ENCODE measurements at places on chromosomes 13 and 19.

GRCh38 chr19:31264041-31264778 lies 85.0 kb downstream of the TSHZ3 start:
- no peak for DNase-seq

DNA sequence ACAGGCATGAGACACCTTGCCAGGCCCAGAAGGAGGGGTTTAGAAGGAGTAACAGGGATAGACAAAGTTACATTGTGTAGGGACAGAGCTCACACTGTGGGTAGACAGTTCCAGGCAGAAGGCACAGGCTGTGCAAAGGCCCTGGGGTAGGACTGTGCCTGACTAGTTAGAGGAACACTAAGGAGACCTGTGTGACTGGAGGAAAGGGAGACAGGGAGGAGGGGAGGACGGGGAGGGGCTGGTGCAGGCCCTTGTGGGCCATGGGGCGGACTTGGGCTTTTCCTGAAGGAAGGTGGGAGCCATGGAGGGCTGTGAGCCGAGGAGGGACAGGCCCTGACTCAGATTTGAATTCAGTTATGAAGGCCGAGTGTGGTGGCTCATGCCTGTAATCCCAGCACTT lies 14.6 kb upstream of the GNA11 start:
- DNase-seq = no peak

DNA sequence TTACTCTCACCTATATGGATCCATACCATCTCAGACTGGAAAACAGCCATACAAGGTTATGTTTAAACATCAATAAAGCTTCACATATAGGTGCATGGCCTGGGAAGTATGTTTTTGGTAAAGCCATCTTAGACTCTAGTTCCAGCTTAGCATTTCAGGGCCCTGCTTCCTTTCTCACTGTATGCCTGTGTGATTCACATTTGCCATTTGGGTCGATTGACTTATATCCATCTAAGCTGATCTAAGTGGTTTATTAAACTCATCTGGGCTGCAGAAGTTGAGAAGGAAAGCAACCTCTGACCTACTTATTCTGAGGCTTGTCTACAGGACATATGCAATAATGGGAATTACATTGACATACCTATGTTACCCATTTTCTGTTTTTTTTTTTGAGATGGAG lies 33.5 kb downstream of the ZNF506 start:
- DNase-seq = no peak

- no peak for DNase-seq
These were observed 5.6 kb downstream of the ZAR1L start for GRCh38 chr13:32309312-32310133.

GRCh38 chr13:40368127-40368891 lies 298.1 kb downstream of the FOXO1 start:
- no peak for DNase-seq

GRCh38 chr19:31699421-31699820 lies 350.2 kb upstream of the TSHZ3 start:
- DNase-seq = no peak

GRCh38 chr19:29539131-29539530 lies 13.3 kb downstream of the VSTM2B start:
- no peak for DNase-seq

GRCh38 chr13:85828094-85828684 lies 29.0 kb upstream of the SLITRK6 start:
- DNase-seq = no peak

DNA sequence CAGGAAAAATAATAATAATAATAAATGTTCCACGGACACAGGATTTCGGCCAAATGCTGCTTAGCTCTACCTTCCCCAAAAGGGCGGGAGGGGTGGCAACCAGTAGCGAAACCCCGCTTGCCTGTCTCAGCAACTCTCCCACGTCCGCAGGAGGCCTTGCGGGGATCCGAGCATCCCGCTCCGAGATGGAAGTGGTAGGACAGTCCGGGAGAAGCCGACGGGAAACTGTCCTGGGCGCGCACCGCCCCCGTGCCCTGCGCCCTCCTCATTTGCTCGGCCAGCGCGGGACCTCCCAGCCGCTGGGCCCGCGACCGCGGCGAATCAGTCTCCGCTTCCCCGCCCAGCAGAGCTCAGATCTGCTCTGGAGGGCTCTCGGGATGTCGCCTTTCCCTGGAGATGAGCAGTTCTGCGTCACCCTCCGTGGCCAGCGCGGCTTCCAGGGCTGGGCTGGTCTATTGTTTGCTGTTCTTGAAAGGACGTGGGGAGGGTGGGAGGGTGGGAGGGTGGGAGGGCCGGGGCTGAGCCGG lies 48.9 kb upstream of the PABPC3 start:
- DNase-seq = no peak

DNA sequence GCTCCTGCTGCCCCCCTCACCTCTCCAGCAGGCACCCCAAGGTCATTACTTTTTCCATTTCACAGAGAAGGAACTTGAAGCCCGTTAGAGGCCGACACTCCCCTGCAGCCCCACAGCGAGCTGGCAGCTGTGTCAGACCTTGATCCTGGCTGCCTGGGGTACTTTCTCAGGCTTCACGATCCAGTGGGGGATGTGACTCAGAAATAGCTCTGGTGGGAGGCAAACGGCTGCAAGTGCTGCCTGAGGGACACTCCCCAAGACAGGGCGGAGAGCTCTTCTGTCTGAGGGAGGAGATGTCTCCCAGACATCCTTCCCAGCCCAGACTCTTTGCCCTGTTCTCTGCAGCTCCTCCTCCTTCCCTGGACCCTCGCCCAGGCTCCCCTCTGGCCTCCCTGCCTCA lies 4.8 kb downstream of the TSKS start:
- no peak for DNase-seq

DNA sequence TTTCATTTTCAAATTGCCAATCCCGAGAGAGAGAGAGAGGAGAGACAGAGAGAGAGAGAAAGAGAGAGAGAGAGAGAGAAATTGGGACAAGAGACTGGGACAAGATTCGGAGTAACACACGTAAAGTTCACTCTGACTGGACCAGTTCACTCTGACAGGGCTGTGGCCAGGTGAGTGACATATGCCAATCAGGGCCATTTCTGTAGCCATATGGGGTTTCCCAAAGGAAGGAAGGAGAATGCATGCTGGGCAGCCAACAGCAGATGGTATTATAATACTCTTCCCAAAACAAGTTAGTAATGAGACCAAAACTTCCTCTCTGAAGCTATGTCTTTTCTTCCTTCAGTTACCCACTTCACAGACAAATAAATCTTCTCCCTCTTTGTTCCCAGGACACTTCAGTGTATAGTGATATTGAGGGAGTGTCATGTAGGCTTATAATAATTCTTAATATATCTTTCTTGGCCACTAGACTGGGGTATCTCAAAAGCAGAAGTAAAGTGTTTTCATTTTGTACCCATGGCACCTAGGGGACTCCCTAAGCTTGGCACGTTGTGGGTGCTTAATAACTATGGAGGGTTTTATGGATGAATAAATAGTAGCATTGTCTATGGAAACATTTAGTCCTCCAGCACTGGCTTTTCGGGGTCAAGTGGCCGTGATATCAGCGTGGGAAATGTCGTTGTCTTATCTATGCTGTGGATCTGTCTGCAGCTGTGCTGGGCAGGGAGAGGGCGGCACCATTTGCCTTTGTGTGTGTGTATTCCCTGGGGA lies 51.6 kb downstream of the SERP2 start:
- no peak for DNase-seq

DNA sequence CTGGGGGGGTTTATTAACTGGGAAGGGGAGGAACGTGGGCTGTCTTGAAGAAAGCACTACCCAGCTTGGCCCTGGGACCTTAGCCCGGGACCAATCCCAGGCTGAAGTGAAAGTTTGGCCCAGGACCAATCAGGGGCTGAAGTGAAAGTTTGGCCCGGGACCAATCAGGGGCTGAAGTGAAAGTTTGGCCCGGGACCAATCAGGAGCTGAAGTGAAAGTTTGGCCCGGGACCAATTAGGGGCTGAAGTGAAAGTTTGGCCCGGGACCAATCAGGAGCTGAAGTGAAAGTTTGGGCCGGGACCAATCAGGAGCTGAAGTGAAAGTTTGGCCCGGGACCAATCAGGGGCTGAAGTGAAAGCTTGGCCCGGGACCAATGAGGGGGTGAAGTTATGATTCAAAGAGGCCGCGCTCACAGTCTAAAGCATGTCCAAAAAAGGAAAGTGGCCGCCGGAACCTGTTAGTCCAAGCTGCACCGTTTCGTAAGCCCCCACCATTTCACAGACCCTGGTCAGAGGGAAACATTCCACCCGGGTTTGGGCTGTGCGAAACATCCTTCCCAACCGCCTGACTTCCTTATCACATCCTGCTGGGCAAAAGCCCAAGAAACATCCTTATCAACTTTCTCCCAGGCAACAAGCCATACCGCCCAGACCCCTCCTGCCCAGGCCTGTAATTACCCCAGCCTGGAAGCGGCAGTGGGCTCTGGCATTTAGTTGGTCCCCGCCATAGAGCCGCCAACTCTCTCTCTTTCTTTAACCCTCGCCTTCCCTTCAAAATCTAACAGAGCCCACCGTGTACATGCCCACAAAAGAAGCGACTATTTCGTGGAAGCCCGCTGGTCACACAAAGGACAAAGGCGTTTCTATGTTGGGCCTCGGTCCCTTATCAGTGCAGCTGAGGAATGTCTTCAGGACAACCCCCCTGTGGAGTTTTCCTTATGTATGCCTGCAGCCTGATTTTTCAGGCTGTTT lies 1.1 kb downstream of the ZNF850 start:
- DNase-seq = peak; percentile 47

DNA sequence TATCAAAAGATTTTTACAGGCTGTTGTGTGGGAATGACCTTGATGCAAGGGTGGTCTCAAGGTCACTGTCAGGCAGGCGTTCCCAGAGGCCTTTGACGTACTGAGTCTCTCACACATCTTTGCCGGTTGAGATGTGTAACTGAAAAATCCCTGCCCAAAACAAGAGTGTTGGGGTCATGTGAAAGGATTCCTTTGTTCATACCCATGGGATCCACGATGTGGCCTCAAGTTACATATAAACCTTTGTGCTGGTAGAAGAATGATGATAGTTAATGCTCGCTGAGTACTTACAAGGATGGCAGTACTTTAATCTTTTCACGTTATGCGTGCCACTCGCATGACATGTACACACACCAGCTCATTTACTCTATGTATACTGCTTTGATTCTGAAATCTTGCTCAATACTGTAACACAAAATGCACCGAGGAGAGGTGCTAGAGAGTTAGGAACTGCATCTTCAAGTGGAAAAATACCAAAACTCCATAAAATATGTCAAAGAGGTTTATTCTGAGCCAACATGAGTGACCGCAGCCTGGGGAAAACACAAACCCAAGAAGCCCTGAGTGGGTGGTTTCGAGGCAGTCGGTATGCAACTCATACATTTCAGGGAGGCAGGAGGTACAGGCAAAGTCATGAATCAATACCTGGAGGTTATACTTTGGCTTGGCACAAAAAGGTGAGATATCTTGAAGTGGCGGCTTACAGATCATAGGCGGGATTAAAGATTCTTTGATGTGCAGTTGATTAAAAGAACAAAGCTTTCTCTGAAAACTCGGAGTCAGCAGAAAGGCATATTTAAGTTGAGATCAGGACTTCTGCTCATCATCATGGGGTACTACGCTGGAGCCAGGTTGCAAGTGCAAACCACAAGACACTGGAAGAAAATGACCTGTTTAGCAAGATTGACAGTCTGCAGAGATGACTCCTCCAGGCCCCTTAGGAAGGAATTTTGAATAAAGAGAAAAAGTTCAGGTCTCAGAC lies 87.4 kb upstream of the ARHGEF7 start:
- no peak for DNase-seq

DNA sequence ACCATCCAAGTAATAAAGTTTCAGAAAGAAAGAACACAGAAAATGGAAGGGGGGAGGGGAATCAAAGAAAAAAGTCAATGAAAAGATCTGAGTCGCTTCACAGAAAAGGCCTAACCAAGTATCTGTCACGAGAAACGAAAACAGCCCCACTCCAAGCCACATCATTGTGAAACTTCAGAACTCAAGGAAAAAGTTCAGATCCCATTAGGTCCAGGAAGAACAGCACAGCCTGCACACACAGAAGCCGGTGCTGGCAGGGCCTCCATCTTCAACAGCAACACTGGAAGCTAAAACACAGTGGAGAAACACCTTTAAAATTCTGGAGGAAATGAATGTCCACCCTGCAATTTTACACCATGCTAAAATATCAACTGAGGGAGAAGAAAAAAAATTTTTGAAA lies 8.0 kb downstream of the STK24 start:
- no peak for DNase-seq

DNA sequence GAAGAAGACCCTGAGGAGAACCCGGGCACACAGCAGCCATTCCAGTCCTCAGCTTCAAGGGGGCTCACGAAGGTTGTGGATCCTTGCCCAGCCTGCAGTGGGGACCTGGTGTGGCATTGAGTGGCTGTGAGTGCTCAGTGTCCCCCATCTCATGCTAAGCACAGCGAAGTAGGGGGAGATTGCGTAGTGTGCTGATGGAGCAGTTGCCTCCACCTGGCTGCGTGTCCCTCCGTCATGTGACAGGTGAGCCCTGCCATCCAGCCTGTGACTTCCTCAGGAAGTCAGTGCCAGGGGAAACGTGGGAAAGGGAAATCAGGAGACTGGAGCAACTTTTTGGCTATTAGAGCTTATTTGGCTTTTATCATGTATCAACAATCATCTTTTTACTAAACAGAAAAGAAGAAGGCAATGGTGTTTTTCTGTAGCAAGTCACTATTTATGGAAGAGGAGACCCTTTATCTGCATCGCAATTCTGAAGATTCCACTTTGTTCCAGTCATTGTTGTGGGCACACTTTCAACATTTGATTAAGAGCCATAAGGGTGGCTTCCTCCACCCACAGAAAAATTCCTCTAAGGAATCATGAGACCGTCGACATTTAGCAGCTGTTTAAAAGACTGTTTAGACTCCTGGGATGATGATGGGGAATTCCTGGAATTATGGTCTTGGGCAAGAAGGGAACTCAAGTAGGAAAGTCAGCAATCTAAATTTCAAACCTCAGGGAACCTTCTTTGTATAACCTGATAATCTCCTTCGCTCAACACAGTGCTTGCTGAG lies 126.8 kb upstream of the SPATA13 start:
- no peak for DNase-seq

DNA sequence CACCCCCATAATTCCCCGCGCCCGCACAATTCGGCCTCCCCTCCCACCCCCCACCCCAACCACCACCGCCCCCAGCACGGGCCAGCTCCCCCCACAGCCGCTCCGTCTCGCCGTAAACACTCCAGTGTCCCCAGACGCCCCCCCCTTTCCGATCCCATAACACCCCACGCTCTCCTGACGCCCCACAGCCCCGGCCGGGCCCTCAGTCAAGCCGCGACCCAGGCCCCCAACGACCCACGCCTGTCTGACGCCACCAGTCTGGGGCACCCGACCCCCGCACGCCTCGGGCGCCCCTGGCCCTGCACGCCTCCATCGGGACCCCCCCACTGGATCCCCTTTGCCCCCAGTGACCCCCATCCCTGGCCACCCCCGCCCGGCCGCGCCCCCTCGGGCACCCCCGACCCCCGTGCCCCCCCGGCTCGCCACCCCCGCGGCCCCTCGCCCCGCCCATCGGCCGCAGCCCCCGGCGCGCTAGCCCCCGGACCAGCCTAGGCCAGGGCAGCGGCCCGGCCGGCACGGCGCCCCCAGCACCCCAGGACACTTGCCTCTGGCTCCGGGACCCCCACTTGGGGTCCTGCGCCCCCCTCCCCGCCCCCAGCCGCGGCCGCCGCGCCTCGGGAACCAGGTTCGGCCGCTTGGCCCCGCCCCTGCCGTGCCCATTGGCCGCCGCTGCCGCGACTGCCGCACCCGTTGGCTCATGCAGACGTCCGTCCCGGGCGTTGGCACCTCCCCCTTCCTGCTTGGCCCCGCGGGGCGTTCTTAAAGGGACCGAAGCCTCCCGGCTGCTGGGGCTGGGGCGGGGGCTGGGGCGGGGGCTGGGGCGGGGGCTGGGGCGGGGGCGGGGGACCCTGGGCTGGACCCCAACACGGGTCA lies at the start of gene FKBP8:
FKBP8 (minus strand) TSS at position 633 of the 873 bp plus-strand sequence. CDS start 1,603 bp downstream, outside the sequence.
- DNase-seq = peak; percentile 89
